Vagina (tissue), 2 donors: ENCODE measurements at places on chromosomes 7 and 10.

DNA sequence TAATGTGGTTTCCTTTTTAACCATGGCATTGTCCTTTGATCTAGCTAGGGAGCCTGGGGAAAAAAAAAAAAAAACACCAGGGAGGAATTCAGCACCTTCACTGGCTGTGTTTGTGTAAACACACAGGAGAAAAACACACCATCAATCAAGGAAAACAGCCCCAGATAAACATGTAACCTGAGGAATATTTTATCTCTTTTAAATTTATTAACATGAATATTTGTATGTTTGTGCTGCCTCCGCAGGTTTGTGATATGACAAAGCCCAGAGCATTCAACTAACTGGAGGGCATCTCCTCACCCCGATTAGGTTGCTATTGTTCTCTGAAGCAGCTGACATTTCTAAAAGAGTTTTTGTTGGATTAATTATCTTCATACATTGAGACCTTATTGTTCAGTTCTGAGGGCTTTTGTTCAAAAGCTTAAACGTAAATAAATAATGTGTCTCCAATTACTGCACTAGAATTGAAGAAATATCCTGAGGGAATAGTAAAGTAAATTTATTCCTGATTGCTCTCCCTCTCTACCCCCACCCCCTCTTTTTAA, 89.4 kb upstream of the SEMA3E start:
- no peak for DNase-seq

DNA sequence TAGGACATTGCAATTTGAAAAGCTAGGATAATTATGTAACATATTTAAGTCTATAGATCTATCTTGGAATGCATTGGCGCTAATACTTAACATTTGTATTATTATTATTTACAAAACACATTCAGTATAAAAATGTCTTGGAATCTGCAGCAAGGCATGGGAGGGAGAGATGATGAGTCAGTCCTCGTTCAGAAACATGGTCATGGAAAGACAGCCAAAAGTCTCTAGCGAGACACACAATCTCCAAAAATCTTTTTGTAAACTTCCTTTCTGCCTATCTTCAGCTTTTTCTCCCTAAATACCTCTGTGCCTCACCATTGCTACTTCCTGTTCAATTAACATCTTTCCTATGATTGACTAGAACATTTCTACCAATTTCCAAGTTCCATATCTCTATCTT, 188.4 kb upstream of the CACNA2D1 start:
- DNase-seq: no peak

- no peak for DNase-seq
These were observed 77.0 kb downstream of the ARL4A start for GRCh38 chr7:12764458-12764891.

DNA sequence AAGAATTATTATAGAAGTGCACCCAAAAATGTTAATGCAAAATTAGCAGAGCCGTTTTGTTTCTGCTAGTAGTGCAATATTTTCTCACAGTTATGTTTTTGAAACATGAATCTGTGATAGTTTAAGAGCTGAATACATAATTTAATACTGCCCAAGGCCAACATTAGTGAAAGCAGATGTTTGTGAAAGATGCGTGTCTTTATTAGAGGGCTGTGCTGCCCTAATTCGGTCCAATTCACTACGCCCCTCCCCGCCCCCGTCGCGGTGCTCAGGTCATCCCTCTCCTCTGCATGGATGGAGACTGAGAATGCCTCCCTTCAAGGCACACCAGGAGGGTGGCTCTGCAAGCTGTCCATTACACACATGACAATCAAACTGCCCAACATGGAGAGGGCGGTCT, 172.0 kb downstream of the TEX36 start:
- no peak for DNase-seq
